PC-3 (cell line): ENCODE measurements at places on chromosomes 6 and 20. TPM values are rescaled to one million over a fixed set of nuclear protein-coding genes. Genes with fewer than 3 reads are reported as not detected.
A peak's percentile ranks its signal among the peaks of the same experiment; 100 is the strongest.

The COL19A1 gene
- not detected in 2 replicates for total RNA-seq

The HEY2 gene
- total RNA-seq: not detected in 2 replicates

The ATP5F1E gene
- 47.1 and 58.5 TPM in 2 replicates for total RNA-seq

The CPXM1 gene
- total RNA-seq: not detected in 2 replicates

The SLC22A3 gene
- total RNA-seq: 0.47 and 0.92 TPM in 2 replicates

DNA sequence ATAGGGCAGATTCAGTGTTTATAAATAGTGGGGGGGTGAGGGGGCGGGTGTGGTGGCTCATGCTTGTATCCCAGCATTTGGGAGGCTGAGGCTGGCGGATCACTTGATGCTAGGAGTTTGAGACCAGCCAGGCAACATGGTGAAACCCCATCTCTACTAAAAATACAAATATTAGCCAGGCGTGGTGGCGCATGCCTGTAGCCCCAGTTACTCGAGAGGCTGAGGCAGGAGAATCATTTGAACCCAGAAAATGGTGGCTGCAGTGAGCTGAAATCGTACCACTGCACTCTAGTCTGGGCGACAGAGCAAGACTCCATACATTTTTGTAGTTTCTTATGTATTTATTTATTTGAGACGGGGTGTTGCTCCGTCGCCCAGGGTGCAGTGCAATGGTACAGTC is 109.0 kb upstream of the ZNF217 start:
- DNase-seq: no peak

- no peak for DNase-seq
These were observed 1.1 kb upstream of the TREML1 start for GRCh38 chr6:41155132-41155805.

- no peak for DNase-seq
These were observed 62.1 kb downstream of the FOXO3 start for GRCh38 chr6:108622641-108623298.

DNA sequence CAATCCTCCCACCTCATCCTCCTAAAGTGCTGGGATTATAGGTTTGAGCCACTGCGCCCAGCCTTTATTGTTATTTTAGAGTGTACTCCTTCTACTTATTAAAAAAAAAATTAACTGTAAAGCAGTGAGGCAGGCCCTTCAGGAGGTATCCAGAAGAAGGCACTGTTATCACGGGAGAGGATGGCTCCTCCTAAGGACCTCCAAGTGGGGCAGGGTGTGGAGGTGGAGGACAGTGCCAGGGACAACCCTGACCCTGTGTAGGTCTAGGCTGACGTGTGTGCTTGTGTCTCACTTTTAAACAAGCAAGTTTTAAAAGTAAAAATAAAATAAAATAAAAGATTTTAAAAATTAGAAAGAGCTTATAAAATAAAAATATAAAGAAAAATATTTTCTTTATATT is 23.7 kb upstream of the TAF4 start:
- no peak for DNase-seq

DNA sequence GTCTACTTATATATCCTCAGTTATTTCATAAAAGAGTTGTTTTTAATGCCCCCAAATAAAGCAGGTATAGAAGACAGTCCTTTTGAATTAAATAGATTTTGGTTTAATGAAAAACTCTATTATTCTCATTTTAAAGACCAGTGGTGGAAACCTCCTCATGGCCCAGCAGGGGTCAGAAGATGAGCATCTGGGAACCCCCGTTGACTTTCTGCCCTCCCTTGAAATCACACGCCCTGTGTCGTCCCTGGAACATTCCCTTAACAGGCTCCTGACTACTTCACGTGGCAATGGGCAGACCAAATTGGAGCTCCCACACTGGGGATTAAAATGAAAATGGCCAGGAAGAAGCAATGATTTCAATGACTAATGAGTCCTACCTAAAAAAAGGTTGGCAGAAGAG is 220.9 kb downstream of the KIF16B start:
- DNase-seq: no peak

DNA sequence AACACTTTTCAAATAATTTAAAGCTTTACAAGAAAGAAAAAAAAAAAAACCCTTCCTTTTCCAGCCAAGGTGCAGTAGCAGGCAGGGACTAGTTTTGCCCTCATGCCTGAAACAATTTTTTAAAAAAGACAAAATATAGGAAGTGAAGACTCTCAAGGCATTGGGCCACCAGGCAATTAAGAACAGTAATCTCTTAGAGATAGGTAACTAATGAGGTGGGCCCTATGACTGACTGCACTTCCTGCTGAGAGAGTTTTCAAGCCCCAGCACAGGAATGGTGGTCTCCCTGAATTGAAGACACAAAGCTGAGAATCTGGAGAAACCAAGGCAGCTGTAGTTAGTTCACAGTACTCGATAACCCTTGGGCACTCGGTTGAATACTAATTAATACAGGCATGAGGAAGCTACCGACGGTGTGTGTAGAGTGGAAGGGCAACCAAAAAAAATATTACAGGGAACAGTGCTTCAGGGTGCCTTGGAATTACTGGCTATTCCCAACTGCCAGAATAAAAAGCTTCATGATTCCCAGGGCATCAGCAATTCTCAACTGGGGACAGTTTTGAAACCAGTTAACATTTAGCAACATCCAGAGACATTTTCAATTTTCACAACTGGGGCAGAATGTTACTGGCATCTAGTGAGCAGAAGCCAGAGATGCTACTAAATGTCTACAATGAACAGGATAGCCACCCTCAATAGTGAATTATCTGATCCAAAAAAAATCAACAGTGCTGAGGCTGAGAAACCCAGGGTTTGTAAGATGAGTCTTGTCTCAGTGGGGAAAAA is 36.0 kb upstream of the PLN start:
- no peak for DNase-seq

GRCh38 chr6:35128042-35128441 is 13.1 kb downstream of the TCP11 start:
- DNase-seq: no peak

DNA sequence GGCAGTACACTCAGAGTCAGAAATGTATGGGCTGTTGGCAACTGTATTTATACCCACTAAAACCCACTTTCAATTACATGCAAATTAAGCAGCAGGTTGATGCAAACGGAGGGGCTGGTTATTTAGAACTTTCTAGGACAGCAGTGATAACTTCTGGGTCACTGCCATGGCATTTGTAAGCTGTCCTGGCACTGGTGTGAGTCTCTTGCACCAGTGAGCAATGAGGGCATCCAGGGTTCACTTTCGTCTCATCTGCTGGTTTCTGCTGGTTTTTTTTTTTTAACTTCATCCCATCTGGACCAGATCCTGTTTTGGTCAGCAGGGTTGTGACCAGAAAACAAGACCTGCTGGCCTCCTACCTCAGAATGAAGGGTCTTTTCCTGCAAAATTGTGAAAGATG is 49.2 kb downstream of the CDH26 start:
- no peak for DNase-seq

GRCh38 chr6:24916496-24916895 is 19.3 kb downstream of the RIPOR2 start:
- DNase-seq: no peak

- no peak for DNase-seq
These were observed 15.3 kb upstream of the COL12A1 start for GRCh38 chr6:75221116-75221515.

- DNase-seq: peak; percentile 48
These were observed 29.9 kb upstream of the FKBP1A start for GRCh38 chr20:1422753-1423152.
